Bronchus fibroblast of lung (primary cell): ENCODE measurements at places on chromosomes 16 and 17. TPM values are rescaled to one million over a fixed set of nuclear protein-coding genes. Genes with fewer than 3 reads are reported as not detected.

Gene ENO3
- total RNA-seq: 0.74 and 1.8 TPM in 2 replicates

Gene NACA2
- not detected in 2 replicates for total RNA-seq

Gene RNPS1
- total RNA-seq: 218 and 221 TPM in 2 replicates

Gene CTF1
- 2.5 and 4.7 TPM in 2 replicates for total RNA-seq

Gene KRTAP4-3
- total RNA-seq: not detected in 2 replicates

Gene MPO
- under 0.01 TPM in 1 of 2 replicates, not detected in the other for total RNA-seq

Gene MARVELD3
- not detected in 2 replicates for total RNA-seq

Gene RMI2
- total RNA-seq: 12.0 and 16.0 TPM in 2 replicates

Gene NOD2
- total RNA-seq: not detected in 2 replicates

Gene CKLF
- 85.7 and 90.1 TPM in 2 replicates for total RNA-seq

Gene LRRC36
- under 0.01 TPM in 1 of 2 replicates, not detected in the other for total RNA-seq

Gene ITGB3
- 2.4 and 2.8 TPM in 2 replicates for total RNA-seq

Gene STAC2
- total RNA-seq: 0.15 TPM in 1 of 2 replicates, not detected in the other

Gene ADGRG1
- total RNA-seq: 1.8 TPM in 2 replicates

Gene KRT33A
- not detected in 2 replicates for total RNA-seq

Gene KRT39
- not detected in 2 replicates for total RNA-seq

Gene KRTAP1-1
- not detected in 2 replicates for total RNA-seq

Gene SRCIN1
- total RNA-seq: 0.15 TPM in 1 of 2 replicates, not detected in the other

Gene CCDC40
- 1.0 and 2.0 TPM in 2 replicates for total RNA-seq

Gene NPTX1
- 1.6 and 2.2 TPM in 2 replicates for total RNA-seq

Gene SLFN12
- total RNA-seq: 9.4 and 11.6 TPM in 2 replicates

Gene ATF7IP2
- total RNA-seq: 1.3 and 2.4 TPM in 2 replicates

Gene CTDNEP1
- total RNA-seq: 58.0 and 67.5 TPM in 2 replicates

Gene OTOP2
- not detected in 2 replicates for total RNA-seq

Gene TP53TG3F
- not detected in 2 replicates for total RNA-seq

Gene MT1M
- 2.8 and 3.0 TPM in 2 replicates for total RNA-seq

Gene RND2
- 0.45 and 0.50 TPM in 2 replicates for total RNA-seq

Gene RPGRIP1L
- total RNA-seq: 7.4 and 8.9 TPM in 2 replicates

Gene CHCT1
- under 0.01 TPM in 1 of 2 replicates, not detected in the other for total RNA-seq

Gene KRT16
- total RNA-seq: not detected in 2 replicates

Gene TSPOAP1
- total RNA-seq: 0.34 and 2.7 TPM in 2 replicates

Gene SLC6A2
- total RNA-seq: not detected in 2 replicates

Gene CCDC78
- total RNA-seq: 0.67 and 1.5 TPM in 2 replicates

Gene PNMT
- total RNA-seq: not detected in 2 replicates

Gene COPZ2
- total RNA-seq: 23.6 and 26.6 TPM in 2 replicates

Gene MYLK3
- total RNA-seq: under 0.01 TPM in 2 replicates

Gene TMC5
- not detected in 2 replicates for total RNA-seq

Gene TPSG1
- total RNA-seq: not detected in 2 replicates

Gene HAP1
- total RNA-seq: under 0.01 TPM in 1 of 2 replicates, not detected in the other

Gene LRRC37B
- 6.1 and 6.2 TPM in 2 replicates for total RNA-seq

Gene GAA
- 24.2 and 26.9 TPM in 2 replicates for total RNA-seq

Gene RBBP6
- total RNA-seq: 9.7 and 14.0 TPM in 2 replicates

Gene PROCA1
- 1.8 and 2.9 TPM in 2 replicates for total RNA-seq

Gene SPATA22
- total RNA-seq: not detected in 2 replicates

Gene KRTAP4-4
- total RNA-seq: not detected in 2 replicates

Gene SLC39A11
- total RNA-seq: 12.3 and 12.6 TPM in 2 replicates

Gene CLDN9
- not detected in 2 replicates for total RNA-seq

Gene PRSS27
- total RNA-seq: 0.50 and 0.74 TPM in 2 replicates

Gene GP2
- not detected in 2 replicates for total RNA-seq

Gene HOXB2
- total RNA-seq: 50.4 and 52.6 TPM in 2 replicates

Gene RHBDF1
- 28.2 and 34.0 TPM in 2 replicates for total RNA-seq

Gene CFAP119
- total RNA-seq: 2.7 and 6.2 TPM in 2 replicates

Gene RNF222
- not detected in 2 replicates for total RNA-seq

Gene WSCD1
- total RNA-seq: 3.3 and 4.5 TPM in 2 replicates

Gene TMEM235
- total RNA-seq: not detected in 2 replicates
